T-helper 17 cell (primary cell): ENCODE measurements at places on chromosomes 11 and 22.

DNA sequence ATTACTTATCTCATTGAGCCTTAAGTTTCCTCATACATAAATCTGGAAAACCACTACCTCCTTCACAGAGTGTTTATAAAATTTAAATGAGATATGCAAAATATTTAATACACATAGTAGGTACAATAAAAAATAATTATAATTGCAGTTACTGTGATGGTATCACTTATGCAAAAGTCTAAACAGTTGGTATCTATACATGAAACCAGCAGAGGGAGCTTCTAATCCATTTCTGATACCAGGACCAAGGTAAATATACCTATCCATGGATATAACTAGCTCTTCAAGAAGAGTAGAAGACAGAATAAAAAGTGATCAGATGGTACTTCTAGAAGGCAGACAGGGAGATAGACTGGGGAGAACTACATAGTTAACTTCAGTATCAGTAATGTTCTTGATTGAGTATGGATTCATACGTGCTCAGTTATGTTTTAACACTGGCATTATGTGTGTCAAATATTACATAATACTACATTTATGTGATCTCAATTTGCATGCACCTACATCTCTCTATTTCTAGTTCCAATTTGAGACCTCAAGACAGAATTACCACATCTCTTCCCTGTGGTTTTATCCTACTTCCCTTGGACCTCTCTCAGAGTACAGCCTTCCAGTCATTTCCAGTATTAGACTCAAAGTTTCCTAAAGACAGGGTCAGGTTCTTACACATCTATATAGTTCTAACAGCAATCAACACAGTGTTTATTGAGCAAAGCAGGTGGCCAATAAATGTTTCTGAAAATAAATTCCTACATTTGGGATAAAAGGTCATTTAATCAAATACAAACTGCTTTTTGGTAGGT lies 13.7 kb upstream of the TSG101 start:
- no peaks in the 10 kb centered on the region for H3K27me3 ChIP-seq
- H3K27ac ChIP-seq: peak overlapping the region; percentile 88
- no peak for DNase-seq
- no peaks in the 10 kb centered on the region for H3K36me3 ChIP-seq
- no peak overlapping the region for H3K4me3 ChIP-seq

DNA sequence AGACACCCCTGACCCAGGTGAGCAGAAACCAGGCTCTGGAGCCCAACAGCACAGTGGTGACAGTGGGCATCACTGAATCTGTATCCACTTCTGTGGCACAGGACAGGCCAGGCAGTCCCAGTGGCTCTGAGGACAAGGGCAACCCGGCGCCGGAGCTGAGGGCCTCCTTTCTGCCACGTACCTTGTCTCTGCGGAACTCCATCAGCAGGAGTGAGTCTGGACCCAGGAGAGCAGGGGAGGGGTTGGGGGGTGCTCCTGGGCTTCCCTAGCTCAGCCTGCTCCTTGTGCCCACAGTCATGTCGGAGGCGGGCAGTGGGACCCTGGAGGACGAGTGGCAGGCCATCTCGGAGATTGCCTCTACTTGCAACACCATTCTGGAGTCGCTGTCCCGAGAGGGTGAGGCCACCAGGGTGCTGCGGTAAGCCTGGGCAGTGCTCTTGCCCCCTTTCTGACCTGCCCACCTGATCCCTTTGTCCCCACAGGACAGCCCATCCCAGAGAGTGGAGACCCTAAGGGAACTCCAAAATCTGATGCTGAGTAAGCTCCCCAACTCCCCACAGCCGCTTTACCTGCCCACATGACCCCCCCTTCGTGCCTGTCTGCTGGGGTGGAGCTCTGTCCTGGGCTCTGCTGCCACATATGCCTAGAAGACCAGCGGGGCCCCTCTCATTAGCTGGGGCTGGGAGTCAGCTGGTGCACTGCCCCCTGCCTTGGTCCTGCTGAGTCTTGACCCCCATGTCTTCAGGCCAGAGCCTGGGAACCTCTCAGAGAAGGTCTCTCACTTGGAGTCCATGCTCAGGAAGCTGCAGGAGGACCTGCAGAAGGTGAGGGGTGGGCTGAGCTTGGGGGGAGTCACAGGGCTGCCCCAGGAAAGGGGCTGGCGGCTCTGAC lies 12.0 kb downstream of the SIPA1 start:
- peak overlapping the region; percentile 21 for H3K27ac ChIP-seq
- peaks cover 31% of the 10 kb centered on the region for H3K4me1 ChIP-seq
- DNase-seq: no peak
- no peaks in the 10 kb centered on the region for H3K27me3 ChIP-seq
- H3K4me3 ChIP-seq: no peak overlapping the region

DNA sequence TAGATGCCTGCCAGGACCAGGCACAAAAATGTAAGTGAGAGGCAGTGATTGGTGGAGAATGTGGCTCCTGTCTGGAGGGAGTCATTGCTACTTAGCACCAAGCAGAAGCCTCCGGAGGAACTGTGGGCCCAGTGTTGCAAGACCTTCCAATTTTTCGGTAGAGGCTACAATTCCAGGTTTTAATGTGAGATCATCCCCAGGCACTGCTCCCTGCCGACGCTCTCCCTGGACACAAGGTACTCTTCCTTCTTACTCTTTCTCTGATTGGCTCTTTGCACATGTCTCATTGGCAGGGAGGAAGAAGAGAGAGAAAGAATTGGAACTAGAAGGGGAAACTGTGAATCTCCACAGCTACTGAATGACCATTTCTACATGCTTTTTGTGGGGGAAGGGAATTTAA lies 53.7 kb upstream of the EP300 start:
- H3K36me3 ChIP-seq: peaks cover 3% of the 10 kb centered on the region
- no peak overlapping the region for H3K4me3 ChIP-seq
- DNase-seq: no peak
- H3K27me3 ChIP-seq: peaks cover 4% of the 10 kb centered on the region
- no peaks in the 10 kb centered on the region for H3K4me1 ChIP-seq

DNA sequence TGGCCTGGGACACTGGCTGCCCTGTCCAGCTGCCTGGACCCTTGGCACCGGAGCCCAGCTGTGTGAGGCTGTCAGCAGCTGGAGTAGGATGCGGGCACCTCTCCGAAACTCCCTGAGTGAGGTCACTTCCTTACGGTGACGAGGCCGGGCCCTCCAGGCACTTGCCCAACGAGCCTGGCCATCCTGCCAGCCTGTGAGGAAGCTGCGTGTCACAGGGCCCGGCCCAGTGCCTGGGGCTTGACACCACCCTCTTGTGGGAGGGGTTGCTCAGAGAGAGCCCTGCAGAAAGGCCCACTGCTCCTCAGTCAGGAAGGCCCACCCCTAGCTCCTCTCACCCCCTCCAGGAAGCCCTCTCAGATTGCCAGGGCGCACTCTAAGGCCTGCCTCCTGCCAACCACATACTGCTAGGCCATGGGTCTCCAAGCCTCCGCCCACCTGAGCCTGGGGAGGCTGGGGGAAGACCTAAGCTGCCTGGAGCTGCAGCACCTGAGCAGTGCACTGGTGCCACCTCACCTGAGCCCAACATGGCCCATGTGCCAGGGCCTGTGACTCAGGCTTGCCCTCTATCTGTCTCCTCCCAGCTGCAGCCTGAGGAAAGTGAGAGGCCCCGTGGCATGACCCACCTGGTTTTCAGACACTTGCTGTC lies 4.3 kb upstream of the PHLDA2 start:
- peak; percentile 36 for DNase-seq
- H3K4me3 ChIP-seq: no peak overlapping the region
- H3K27me3 ChIP-seq: no peaks in the 10 kb centered on the region
- no peaks in the 10 kb centered on the region for H3K36me3 ChIP-seq

- H3K36me3 ChIP-seq: no peaks in the 10 kb centered on the region
- no peak overlapping the region for H3K4me3 ChIP-seq
- H3K27me3 ChIP-seq: peaks cover 32% of the 10 kb centered on the region
- no peak overlapping the region for H3K27ac ChIP-seq
- DNase-seq: no peak
- no peaks in the 10 kb centered on the region for H3K4me1 ChIP-seq
Measured at GRCh38 chr11:110830747-110831146, 118.5 kb upstream of the ARHGAP20 start.

- H3K27me3 ChIP-seq: no peaks in the 10 kb centered on the region
- H3K4me1 ChIP-seq: peaks cover 10% of the 10 kb centered on the region
- H3K27ac ChIP-seq: no peak overlapping the region
- no peaks in the 10 kb centered on the region for H3K36me3 ChIP-seq
Measured at GRCh38 chr11:64220798-64221197, 5.2 kb downstream of the TRPT1 start.
